ENCODE measurements at places on chromosomes 12 and 14. TPM values are rescaled to one million over a fixed set of nuclear protein-coding genes. Genes with fewer than 3 reads are reported as not detected.

Gene ADSS1
- 0.10 TPM for polyA plus RNA-seq

Gene TMEM52B
- not detected for polyA plus RNA-seq

Gene ZCRB1
- polyA plus RNA-seq: 87.9 TPM

Gene CRADD
- 24.2 TPM for polyA plus RNA-seq

Gene KDM5A
- 45.8 TPM for polyA plus RNA-seq

Gene IRAK4
- polyA plus RNA-seq: 33.5 TPM

Gene C12orf60
- polyA plus RNA-seq: 1.4 TPM

Gene CEBPE
- polyA plus RNA-seq: 0.14 TPM

Gene KRT84
- polyA plus RNA-seq: not detected

Gene REM2
- 1.3 TPM for polyA plus RNA-seq
